ENCODE measurements at places on chromosomes 4 and X.
A peak's percentile ranks its signal among the peaks of the same experiment; 100 is the strongest.

DNA sequence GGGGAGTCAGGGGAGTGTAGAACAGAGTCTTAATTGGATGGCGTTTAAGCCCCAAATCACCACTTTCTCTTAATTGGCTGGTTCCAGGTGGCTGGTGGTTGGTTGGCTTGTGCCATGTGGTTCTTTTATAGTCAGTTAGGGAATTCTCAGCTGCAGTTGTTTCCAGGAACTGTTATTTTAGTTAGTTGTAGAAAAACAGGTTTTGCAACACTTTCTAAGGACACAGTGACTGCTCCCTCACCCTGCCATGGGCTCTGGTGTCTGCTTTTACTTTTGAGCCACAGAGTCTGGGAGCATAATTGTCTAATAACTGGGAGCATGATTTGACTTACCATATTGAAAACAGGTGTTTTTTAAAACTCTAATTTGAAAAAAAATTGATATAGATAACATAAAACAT is 75.8 kb upstream of the PCDH18 start:
- DNase-seq: no peak

- no peak for DNase-seq
Measured at GRCh38 chrX:7574325-7574724, 268.6 kb upstream of the VCX start.

DNA sequence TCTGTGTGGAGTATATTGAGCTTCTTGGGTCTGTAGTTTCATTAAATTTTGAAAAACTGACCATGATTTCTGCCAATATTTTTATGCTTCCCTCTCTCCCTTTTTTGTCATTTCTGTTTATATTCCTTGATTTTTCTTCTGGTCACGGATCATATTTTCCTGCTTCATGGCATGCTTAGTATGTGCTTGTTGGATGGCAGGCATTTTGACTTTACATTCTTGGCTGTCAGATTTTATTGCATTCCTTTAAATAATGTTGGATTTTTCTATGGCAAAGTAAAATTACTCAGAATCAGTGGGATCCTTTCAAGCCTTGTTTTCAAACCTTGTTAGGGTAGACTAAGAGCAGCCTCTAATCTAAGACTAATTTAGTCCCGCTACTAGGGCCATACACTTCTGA is 531.8 kb downstream of the IL15 start:
- DNase-seq: no peak

DNA sequence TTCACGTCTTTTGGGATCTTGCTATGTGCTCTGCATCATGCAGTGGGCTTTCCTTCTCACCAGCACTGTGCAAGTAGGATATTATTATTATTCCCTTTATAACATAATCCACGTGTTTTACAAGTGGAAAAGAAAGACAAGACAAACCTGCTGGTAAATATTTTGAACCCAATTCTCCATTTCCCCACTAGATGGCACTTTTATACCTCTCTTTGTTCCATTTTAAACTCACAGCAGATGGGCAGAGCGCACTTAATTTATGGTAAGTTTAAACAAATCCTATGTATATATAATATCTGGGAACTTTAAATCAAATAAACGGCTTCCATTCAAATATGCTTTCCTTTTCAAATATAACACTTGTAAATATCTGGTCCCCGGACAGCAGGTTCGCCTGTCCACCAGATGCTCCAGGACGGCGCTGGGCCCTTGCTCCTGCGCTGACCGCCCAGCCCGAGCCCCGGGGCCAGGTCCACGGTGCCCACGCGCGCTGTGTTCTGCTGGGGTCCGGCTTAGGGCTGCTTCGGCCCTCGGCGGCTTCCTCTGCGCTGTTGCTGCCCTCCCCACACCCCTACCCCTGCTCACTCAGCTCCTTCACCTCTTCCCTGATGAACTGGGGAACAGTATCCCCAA is 31.1 kb downstream of the F11 start:
- DNase-seq: peak; percentile 23

- DNase-seq: no peak
Measured at GRCh38 chrX:16979226-16979625, 32.8 kb downstream of the REPS2 start.

DNA sequence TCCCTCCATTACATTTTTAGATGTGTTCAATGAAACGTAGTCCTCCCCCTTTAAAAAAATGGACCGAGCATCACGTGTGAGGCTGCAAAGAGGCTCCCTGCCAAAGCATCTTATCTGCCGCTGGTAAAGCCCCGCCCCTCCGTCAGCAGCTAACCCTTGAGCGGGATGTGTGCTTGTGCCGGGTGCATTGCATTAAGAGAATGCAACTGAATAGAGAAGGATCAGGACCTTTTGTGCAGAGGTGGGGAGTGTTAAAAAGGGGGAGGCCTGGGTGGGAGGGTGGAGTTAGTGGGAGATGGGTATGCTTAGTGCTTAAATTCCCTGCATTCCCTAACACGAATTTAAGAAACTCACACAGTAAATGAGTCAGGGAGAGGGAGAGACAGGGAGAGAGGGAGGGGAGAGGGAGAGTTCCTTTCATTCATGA is 66.0 kb downstream of the TBL1X start:
- peak; percentile 34 for DNase-seq

- DNase-seq: peak; percentile 16
Measured at GRCh38 chr4:80058740-80059139, 14.3 kb downstream of the ANTXR2 start.

GRCh38 chrX:4043951-4044350 is 330.5 kb upstream of the PRKX start:
- DNase-seq: no peak

DNA sequence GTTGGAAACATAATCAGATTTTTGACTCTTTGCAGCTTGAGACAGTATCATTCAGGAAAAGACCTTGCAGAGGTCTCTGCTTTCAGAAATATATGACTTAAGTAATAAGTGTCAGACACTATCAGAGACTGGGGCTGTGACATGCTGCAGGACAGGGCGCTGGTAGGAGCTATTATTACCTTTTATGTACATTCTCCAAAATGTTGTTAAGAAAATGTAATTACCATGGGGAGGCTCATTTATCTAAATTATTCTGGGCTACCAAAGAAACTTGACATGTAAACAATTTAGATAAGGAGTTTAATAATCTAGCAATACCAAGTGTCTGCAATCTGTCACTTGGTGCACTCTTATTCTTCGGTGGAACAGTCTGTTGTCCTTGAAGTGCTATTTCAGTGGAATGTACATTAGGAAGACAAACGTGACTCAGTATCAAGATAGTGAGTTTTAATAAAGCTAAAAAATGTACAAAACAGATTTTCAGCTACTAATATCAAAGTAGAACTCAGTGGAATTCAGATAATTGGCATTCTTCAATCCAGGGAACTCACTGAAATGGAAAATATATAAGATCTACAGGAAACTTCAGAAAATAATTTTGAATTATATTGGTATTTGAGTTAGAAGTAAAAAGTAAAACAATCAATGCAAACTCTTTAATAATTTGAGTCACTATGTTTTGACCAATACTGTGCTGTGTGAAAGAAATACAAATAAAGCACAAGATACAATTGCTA is 214.5 kb downstream of the KCNIP4 start:
- DNase-seq: no peak

- no peak for DNase-seq
Measured at GRCh38 chrX:142661696-142662095, 364.0 kb upstream of the SPANXN4 start.

DNA sequence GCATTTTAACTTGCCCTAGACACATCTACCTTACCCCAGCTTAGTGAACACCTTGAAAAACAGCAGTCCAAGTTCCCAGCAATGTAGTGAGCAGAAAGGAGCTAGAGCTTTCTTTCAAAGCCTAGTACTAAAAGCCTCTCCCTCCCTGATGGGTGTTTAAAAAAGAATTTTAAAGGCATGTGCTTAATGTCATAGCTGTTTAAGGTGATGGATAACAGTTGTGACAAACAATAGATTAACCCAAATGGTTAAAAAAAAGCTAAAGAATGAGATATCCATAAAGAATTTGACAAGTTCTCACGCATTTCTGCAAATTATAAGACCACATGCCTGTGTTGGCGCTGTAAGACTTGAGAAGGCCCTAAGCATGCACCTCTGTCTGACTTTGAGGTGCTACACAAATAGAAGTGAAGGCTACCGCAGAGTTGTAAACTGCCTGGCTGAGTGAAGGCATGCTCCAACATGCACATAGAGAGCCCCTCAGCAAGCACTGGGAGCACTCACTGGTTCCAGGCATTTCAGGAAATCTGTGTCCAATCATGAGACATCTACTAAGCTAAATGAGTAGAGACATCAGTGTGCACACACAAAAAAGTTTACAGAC is 94.0 kb downstream of the PHF8 start:
- no peak for DNase-seq

- DNase-seq: no peak
Measured at GRCh38 chrX:154799556-154800348, 5.5 kb downstream of the MPP1 start.

GRCh38 chrX:39508300-39508692 is 589.5 kb downstream of the BCOR start:
- no peak for DNase-seq

- no peak for DNase-seq
Measured at GRCh38 chr4:48755281-48755680, 24.8 kb downstream of the FRYL start.

- no peak for DNase-seq
Measured at GRCh38 chr4:3786196-3786869, 20.1 kb downstream of the ADRA2C start.

GRCh38 chr4:105613306-105613705 is 60.9 kb downstream of the ARHGEF38 start:
- no peak for DNase-seq

- no peak for DNase-seq
Measured at GRCh38 chr4:54227256-54228055, 1.6 kb upstream of the PDGFRA start.

GRCh38 chr4:185127021-185127925 is 15.8 kb upstream of the SLC25A4 start:
- no peak for DNase-seq

GRCh38 chr4:117983541-117984365 is 50.5 kb upstream of the NDST3 start:
- DNase-seq: no peak

GRCh38 chr4:41119867-41120295 is 94.5 kb downstream of the APBB2 start:
- no peak for DNase-seq

- DNase-seq: no peak
Measured at GRCh38 chrX:100864657-100865391, 9.3 kb downstream of the NOX1 start.

- DNase-seq: no peak
Measured at GRCh38 chr4:6932475-6932874, 22.8 kb downstream of the TBC1D14 start.
